ENCODE measurements at places on chromosomes 6 and 20. TPM values are rescaled to one million over a fixed set of nuclear protein-coding genes. Genes with fewer than 3 reads are reported as not detected.
A peak's percentile ranks its signal among the peaks of the same experiment; 100 is the strongest.

DNA sequence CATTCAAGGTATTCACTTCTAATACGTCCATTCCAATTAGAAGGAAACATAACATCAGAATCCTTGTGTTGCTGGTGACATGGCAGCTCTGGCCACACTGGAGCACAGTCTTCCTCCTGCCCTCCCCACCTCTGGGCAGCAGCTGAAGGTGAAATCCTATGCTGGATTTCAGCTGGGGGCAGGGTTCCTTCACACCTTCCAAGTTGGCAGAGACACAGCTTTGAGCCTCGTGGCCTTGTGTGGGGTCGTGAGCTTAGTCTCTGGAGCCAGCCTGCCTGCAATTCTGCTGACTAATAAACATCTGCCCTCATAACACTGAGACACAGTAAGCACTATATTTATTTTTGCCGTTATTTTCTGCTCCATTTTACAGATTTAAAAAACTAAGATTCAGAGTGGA is 218.9 kb upstream of the RIN2 start:
- no peaks in the 10 kb centered on the region for H3K4me1 ChIP-seq
- no peaks in the 10 kb centered on the region for H3K27me3 ChIP-seq
- H3K27ac ChIP-seq = no peak overlapping the region
- no peaks in the 10 kb centered on the region for H3K36me3 ChIP-seq
- no peak overlapping the region for H3K4me3 ChIP-seq
- no peak for DNase-seq

GRCh38 chr6:11486051-11486450 is 51.5 kb upstream of the TMEM170B start:
- H3K27me3 ChIP-seq = no peaks in the 10 kb centered on the region
- no peak for DNase-seq
- no peaks in the 10 kb centered on the region for H3K4me1 ChIP-seq
- no peak overlapping the region for H3K27ac ChIP-seq

GRCh38 chr6:129686941-129687627 is 22.9 kb downstream of the ARHGAP18 start:
- H3K4me1 ChIP-seq = peaks cover 41% of the 10 kb centered on the region
- H3K36me3 ChIP-seq = no peaks in the 10 kb centered on the region
- H3K4me3 ChIP-seq = no peak overlapping the region
- H3K27me3 ChIP-seq = no peaks in the 10 kb centered on the region
- DNase-seq = no peak

Gene OR2W1
- total RNA-seq = not detected

DNA sequence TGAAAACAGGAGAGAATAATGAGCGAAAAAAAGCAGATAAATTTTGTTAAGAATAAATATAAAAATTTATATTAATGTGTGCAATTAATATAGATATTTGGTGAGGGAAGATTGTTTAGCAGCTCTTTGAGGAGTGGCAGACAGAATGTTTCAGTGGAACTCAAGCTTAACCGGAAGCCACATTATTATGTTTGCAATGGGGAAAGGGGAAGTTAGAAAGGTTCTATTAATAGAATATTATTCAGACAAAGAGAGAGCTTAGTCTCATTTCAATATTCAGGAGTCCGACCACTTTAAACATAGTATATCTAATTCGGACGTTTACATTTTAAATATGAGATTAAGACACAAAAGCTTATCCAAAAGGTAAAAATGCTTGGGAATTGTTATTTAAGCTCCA is 81.6 kb upstream of the KHDRBS2 start:
- H3K4me3 ChIP-seq = no peak overlapping the region
- H3K27me3 ChIP-seq = no peaks in the 10 kb centered on the region
- DNase-seq = no peak
- no peak overlapping the region for H3K27ac ChIP-seq

- H3K4me3 ChIP-seq = no peak overlapping the region
- H3K27me3 ChIP-seq = no peaks in the 10 kb centered on the region
- no peak for DNase-seq
- H3K36me3 ChIP-seq = peaks cover 23% of the 10 kb centered on the region
Observed at GRCh38 chr20:44516491-44516890, 5.4 kb downstream of the SERINC3 start.

DNA sequence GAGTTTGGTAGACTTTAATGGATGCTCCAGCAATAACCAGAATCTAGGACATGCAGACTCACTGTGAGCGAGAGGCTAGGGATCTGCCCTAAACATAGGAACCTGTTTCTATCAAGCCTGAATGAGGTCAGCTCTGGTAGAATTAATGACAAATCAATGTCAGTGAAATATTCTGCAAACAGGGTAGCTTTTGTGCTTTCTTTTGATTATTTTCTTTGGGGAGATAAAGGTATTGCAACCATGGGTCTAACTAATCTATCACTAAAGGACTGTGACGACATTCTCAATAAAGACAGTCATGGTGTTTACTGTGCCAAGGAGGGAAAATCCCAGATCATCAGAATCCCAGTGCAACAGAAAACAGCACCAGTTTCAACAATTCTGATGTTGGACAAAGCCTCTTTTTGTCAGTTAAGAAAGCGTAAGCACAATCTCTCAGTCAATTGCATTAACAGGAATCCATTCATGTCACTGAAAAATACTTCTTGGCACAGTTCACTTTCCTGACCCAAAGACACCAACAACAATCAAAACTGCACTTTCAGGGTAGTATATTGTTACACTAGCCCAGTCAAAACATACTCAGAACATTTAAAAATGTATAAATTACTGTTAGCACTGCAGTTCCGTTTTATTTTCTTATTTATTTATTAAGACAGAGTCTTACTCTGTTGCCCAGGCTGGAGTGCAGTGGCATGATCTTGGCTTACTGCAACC is 36.8 kb upstream of the SMIM29 start:
- H3K27me3 ChIP-seq = no peaks in the 10 kb centered on the region
- no peak for DNase-seq
- peaks cover 44% of the 10 kb centered on the region for H3K4me1 ChIP-seq
- H3K4me3 ChIP-seq = no peak overlapping the region
- H3K36me3 ChIP-seq = peaks cover 26% of the 10 kb centered on the region
- H3K27ac ChIP-seq = peak overlapping the region; percentile 69

DNA sequence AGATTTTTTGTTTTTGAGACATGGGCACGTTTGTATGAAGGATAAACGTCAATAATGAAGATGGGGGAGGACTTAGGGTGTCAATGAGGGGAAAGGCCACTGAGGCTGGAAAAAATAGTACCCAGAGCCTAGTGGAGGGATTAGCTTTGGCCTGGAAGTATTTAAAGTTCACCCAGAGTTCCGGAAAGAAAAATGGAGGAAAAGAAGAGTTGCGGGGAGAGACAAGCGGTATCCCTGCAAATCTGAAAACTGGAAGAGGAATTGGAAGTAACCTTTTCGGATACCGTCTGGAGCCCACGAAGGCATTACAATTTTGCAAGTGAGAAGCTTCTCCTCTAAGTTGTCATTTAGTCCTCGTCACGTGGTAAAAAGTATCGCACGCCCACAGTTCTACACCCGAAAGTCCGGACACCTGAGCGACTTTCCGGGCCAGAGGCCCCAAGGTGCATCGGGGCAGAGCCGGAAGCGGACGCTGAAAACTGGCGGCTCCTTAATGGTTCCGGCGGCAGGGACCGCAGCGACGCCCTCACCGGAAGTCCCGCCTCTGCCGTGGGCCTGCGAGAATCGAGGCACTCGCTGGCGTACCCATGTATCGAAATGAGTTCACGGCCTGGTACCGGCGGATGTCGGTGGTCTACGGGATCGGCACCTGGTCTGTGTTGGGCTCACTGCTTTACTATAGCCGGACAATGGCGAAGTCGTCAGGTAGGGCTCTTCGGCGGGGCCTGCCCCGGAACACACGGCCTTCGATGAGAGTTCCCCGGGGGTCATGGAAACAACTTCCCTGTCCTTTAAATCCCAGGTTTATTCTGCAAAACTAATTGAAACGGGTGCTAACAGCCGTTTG is at the start of gene SMIM26:
TSS of gene SMIM26 (plus strand) at position 541 of the 847 bp plus-strand sequence. CDS start at position 588, 47 bp downstream.
- H3K27me3 ChIP-seq = no peaks in the 10 kb centered on the region
- peak within 1 kb of the TSS; percentile 93 for H3K27ac ChIP-seq
- peak; percentile 99 for DNase-seq
- no peaks in the 10 kb centered on the region for H3K36me3 ChIP-seq
- peaks cover 21% of the 10 kb centered on the region for H3K4me1 ChIP-seq

DNA sequence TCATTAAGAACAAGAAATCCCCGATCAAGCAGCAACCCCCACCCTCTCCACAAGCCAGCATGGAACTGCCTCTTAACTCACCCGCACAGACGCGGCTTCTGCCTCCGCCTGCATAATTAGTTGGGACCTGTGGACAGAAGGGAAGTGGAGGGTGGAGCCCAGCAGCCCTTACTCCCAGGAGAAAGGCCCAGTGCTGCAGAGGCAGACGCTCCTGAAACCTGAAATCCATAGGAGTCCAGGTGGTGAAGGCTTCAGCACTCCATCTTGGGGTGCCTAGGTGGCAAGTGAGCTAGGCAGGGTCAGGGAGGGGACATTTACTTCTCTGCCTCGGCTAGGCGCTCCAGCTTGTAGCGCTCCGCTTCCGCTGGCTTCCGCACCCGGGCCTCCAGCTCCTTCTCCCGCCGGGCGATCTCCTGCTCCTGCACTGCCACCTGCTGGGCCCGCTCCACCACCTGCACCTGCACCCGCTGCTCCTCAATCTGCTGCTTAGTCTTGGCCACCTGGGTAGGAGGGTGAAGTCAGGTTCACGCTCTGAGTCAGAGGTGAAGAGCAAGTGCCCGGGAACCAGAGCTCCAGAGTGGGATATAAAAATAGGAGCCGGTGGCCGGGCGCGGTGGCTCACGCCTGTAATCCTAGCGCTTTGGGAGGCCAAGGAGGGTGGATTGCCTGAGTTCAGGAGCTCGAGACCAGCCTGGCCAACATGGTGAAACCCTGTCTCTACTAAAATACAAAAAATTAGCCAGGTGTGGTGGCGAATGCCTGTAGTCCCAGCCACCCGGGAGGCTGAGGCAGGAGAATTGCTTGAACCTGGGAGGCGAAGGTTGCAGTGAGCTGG is 10.7 kb downstream of the TUBB start:
- peaks cover 75% of the 10 kb centered on the region for H3K36me3 ChIP-seq
- H3K4me3 ChIP-seq = no peak overlapping the region
- H3K4me1 ChIP-seq = peaks cover 83% of the 10 kb centered on the region
- no peaks in the 10 kb centered on the region for H3K27me3 ChIP-seq
- H3K27ac ChIP-seq = no peak overlapping the region

GRCh38 chr20:31901615-31902014 is 31.2 kb downstream of the TTLL9 start:
- no peak for DNase-seq
- H3K27ac ChIP-seq = no peak overlapping the region
- H3K4me1 ChIP-seq = no peaks in the 10 kb centered on the region
- H3K36me3 ChIP-seq = no peaks in the 10 kb centered on the region
- no peaks in the 10 kb centered on the region for H3K27me3 ChIP-seq

GRCh38 chr6:137395316-137395715 is 98.9 kb downstream of the OLIG3 start:
- H3K4me3 ChIP-seq = no peak overlapping the region
- no peaks in the 10 kb centered on the region for H3K36me3 ChIP-seq
- no peak overlapping the region for H3K27ac ChIP-seq

Gene PMEPA1
- 8.4 TPM for total RNA-seq

Gene NUP43
- 31.4 TPM for total RNA-seq

DNA sequence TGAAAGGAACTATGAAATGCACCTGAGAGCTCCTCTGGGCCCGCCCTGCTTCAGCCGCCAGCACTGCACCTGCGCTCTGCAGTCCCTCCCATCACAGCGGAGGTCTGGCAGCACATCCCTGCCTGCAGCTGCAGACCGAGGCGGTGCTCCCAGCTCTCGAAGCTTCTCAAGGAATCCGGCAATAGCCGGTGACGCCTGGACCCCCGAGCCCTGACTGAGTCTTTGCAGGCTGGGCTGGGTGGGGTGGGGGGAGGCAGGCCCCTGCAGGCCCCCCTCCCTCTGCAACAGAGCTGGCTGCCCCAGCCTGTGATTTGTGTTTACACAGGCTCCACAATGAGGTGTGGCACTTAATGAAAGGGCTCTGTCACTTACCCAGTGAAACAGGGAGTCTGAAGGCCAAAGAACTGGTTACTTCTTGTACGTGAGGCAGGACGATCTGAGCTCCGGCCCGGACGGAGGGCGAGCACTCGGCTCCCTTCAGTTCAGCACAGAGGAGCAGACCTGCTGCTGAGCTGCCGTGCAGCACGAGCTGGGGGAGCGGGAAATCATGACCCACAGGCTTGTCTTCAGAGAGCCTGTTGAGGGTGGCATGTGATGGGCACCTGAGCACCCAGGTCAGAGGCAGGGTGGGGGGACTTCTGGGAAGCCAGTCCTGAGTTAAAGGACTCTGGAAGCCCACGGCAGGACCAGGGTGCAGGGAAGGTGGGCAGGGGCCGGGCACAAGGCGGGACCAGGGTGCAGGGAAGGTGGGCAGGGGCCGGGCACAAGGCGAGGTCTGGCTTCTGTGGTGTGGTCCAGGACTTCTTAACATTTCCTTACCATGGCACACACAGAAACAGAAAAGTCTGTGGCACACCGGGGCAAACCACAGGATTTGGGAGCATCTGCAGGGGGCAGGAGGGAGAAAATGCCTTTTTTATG is 192.3 kb upstream of the THBS2 start:
- H3K4me3 ChIP-seq = no peak overlapping the region
- no peaks in the 10 kb centered on the region for H3K4me1 ChIP-seq
- no peaks in the 10 kb centered on the region for H3K27me3 ChIP-seq
- H3K36me3 ChIP-seq = no peaks in the 10 kb centered on the region

Gene BPIFA1
- total RNA-seq = not detected

- H3K27ac ChIP-seq = no peak overlapping the region
- no peaks in the 10 kb centered on the region for H3K36me3 ChIP-seq
- DNase-seq = peak; percentile 66
- H3K4me3 ChIP-seq = no peak overlapping the region
- peaks cover 13% of the 10 kb centered on the region for H3K27me3 ChIP-seq
Observed at GRCh38 chr6:43883847-43884651, 114.0 kb downstream of the VEGFA start.

GRCh38 chr20:2698912-2699311 is 6.3 kb downstream of the EBF4 start:
- H3K36me3 ChIP-seq = no peaks in the 10 kb centered on the region
- H3K27ac ChIP-seq = no peak overlapping the region
- peaks cover 5% of the 10 kb centered on the region for H3K4me1 ChIP-seq
- DNase-seq = peak; percentile 61

GRCh38 chr6:44056392-44057237 is 70.6 kb downstream of the MRPL14 start:
- peak; percentile 58 for DNase-seq
- no peaks in the 10 kb centered on the region for H3K27me3 ChIP-seq
- no peaks in the 10 kb centered on the region for H3K36me3 ChIP-seq

Gene SIRPB2
- total RNA-seq = 35.4 TPM

DNA sequence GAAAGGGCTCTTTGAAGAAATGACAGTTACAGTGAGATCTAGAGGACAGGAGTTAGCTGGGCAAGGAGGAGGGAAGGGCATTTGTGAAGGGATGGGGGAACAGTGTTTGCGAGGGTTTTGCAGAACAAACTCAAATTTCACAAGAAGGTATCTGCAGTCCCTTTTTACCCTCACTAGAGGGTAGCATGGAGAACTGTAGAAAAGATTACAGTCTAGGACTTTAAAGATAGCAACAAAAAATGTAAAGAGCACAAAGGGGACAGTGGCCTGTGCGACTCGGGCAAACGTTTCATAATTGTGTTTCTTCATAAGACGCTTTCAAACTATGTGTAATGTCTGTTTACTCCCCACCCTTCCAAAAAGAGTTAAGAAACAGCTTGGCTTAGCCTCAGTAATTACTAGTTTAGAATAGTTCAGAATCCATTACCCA is 21.2 kb upstream of the ASXL1 start:
- DNase-seq = no peak
- H3K27me3 ChIP-seq = no peaks in the 10 kb centered on the region
- peaks cover 33% of the 10 kb centered on the region for H3K4me1 ChIP-seq
- H3K27ac ChIP-seq = no peak overlapping the region
- H3K36me3 ChIP-seq = no peaks in the 10 kb centered on the region
- no peak overlapping the region for H3K4me3 ChIP-seq

- H3K27me3 ChIP-seq = no peaks in the 10 kb centered on the region
- H3K27ac ChIP-seq = no peak overlapping the region
- H3K4me1 ChIP-seq = no peaks in the 10 kb centered on the region
- no peak for DNase-seq
Observed at GRCh38 chr6:151186306-151186705, 53.5 kb upstream of the AKAP12 start.
